ENCODE measurements at places on chromosomes 2 and 18.

GRCh38 chr18:23311351-23312121, 141.6 kb upstream of the RIOK3 start:
- peaks cover 49% of the 10 kb centered on the region for H3K4me1 ChIP-seq
- no peaks in the 10 kb centered on the region for H3K27me3 ChIP-seq
- H3K27ac ChIP-seq, result no peak overlapping the region
- H3K36me3 ChIP-seq, result peaks cover 9% of the 10 kb centered on the region

DNA sequence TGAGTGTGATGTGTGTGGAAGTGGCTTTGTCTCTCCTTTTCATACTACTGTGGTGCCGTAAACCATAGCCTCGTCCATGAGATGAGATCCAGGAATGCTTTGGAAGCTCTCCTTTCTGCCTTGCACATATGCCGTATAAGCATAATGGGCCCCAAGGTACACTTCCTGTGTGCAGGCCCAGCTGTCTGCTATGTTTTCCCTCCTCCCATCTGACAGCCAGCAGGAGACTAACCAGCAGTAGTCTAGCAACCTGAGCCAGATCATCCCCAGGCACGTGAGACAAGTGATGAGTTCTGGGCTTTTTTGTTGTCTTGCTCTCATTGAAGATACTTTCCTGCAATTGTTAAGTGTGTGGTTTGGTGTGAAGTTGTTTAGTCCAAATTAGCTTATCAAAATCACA, 555.5 kb upstream of the LRRTM4 start:
- no peak for DNase-seq
- no peaks in the 10 kb centered on the region for H3K36me3 ChIP-seq
- no peaks in the 10 kb centered on the region for H3K27me3 ChIP-seq
- H3K4me3 ChIP-seq, result no peak overlapping the region
- no peak overlapping the region for H3K27ac ChIP-seq

DNA sequence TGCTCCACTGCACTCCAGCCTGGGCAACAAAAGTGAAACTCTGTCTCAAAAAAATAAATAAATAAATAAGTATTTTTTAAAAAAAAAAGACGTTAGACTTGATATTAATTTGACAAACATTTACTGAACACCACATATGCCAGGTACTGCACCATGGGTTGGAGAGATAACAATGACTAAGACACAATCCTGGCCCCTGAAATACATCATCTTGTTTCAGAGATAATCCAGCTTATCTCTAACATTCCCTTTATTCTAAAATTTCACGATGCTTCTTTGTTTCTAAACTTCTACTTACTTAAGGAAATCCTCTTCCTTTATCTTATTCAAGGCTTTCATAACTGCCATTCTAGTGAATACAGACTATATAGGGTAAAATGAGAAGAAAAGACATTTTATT, 55.0 kb upstream of the PEX13 start:
- H3K27me3 ChIP-seq, result no peaks in the 10 kb centered on the region
- peaks cover 24% of the 10 kb centered on the region for H3K36me3 ChIP-seq
- H3K4me1 ChIP-seq, result peaks cover 30% of the 10 kb centered on the region

- H3K27me3 ChIP-seq, result peaks cover 4% of the 10 kb centered on the region
- H3K4me3 ChIP-seq, result no peak overlapping the region
- H3K36me3 ChIP-seq, result no peaks in the 10 kb centered on the region
- H3K27ac ChIP-seq, result no peak overlapping the region
Observed at GRCh38 chr18:22827741-22828140, 105.4 kb upstream of the RBBP8 start.
